ENCODE measurements at places on chromosomes 13 and 19.

DNA sequence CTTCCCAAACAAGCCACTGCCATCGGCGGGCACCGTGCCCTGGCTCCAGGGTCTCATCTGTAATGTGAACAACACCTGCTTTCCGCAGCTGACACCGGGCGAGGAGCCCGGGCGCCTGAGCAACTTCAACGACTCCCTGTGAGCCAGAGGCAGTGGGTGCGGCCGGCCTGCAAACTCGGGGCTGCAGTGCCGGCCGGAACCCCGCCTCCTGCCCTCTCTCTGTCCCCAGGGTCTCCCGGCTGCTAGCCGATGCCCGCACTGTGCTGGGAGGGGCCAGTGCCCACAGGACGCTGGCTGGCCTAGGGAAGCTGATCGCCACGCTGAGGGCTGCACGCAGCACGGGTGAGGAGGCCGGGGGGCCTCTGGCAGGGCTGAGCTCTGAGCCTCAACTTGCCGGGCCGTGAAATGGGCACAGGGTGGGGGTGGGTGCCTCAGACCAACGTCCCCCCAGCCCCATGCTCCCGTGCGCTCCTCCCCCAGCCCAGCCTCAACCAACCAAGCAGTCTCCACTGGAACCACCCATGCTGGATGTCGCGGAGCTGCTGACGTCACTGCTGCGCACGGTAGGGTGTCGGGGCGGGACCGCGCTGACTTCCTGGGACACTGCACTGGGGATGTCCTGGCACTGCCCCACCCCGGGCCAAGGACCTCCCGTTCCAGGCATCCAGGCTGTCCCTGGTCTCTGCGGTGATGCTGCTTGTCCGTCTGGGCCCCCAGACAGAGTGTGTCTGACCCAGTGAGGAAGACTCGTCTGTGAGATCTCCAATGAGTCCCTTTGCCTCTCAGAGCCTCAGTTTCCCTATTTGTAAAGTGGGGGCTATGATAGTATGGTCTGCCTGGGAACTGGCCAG, 2.2 kb downstream of the ABCA7 start:
- peak; percentile 47 for DNase-seq

GRCh38 chr13:32527151-32527550, 11.4 kb downstream of the N4BP2L2 start:
- DNase-seq: no peak

DNA sequence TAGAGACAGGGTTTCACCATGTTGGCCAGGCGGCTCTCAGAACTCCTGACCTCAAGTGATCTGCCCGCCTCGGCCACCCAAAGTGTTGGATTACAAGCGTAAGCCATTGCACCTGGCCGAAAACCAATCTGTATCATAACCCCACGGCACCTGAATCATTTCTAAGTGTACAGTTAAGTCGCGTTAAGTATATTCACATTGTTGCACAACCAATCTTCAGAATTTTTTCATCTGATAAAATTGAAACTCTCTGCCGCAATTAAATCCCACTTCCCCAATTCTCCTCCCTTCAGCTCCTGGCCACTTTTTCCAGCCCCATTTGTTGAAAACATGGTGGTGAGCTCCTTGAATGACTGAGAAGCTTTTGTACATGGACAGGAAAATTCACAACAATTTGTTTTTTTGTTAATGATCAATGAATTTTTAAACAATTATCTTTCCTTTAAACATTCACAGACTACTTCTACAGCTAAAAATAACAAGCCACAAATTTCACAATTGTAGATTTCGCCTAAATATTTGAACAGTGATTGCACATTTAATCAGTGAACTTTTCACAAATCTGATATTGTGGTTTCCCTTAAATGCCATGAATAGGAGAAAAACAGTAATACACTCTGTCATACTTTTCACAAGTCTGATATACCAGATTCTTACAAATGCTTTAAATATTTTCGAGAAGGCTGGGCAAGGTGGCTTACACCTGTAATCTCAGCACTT, 13.8 kb downstream of the FGF21 start:
- no peak for DNase-seq

DNA sequence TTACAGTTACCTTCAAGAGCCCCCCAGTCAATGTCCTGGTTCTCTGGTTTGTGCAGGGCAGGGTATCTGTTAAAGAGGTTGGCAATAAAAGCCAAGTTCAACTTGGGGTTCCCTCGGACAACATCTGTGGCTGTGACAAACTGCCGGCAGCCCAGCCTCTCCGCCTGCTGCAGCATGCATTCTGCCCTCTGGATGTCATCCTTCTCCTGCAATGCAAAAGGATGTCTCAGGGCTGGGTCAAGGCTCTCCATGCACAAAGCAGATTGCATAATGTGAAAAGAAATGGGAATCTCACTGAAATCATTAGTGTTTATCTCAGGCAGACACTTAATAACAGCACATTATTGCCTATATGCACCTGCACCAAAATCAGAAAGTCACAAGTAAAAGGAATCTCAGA, 35.1 kb downstream of the LCP1 start:
- no peak for DNase-seq

DNA sequence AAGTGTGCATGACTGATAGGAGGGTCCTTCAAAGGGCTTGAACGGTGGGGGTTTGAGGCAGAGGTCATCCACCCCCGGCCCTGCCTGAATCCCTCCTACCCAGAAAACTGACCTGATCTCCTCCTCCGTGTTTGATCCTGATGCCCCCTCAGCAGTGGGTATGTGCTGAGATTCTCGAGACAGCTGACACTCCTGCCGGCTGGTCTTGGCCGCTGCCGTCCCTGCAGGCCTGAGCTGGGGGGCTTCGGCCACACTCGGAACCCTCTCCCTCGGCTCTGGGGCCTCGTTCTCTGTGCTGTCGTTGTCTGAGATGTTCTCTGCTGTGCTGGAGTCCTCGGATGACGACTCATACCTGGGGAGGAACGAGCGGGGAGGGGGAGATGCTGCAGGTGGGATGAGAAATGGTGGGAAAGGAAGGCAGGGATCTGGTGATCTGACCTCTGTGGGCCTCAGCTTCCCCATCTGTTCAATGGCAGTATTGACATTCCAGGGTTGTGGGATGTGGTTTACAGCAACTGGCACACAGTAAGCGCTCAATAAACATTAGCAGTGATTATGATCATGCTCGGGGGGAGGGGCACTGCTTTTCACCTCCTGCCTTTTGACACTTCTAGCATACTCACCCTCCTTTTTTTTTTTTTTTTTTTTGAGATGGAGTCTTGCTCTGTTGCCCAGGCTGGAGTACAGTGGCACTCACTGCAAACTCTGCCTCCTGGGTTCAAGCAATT, 20.7 kb downstream of the KANK2 start:
- no peak for DNase-seq

DNA sequence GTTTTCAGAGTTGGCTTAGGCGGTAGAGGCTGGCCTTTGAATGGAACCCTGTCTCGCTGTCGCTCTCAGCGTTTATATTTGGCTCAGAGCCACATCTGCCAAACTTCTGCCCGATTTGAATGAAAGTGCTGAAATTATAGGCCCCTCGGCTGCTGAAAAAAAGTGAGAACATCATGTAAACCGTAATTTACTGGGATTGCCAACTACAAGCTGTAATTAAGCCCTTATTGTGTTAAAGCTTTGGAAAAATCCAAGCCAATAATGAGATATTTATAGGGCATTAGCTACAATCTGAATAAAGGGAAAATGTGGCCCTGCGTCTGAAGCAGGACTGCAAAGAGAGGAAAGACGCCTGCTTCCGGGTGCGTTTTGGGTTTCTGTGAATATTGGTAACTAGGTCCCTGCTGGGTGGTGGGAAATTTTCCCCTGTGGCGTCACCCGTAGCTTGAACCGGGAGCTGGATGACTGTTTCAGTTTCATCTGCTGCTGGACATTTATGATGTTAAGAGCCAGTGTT, 9.9 kb downstream of the DNM2 start:
- no peak for DNase-seq

DNA sequence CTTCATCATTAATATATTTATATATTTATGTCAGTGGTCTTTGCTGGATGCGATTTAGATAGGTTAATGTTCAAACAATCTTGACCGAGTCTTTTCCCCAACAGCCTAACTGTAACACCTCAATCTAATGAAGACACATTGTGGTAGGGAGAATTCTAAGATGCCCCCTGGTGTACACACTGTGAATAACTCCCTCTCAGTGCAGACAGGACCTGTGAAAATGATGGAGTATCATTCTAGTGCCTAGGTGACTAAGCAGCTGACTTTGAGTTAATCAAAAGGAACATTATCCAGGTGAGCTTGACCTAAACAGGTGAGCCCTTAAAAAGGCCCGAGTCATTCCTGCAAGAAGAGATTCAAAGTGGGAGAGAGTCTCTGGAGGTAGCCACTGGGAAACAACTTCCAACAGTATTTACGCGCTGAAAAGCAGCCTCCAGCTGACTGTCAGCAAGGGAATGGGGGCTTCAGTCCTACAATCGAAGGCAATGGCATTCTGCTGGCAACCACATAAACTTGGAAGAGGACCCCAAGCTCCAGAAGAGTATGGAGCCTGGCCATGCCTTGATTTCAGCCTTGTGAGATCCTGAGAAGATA, 28.0 kb upstream of the KBTBD7 start:
- DNase-seq: no peak

Data from NCI-H2107 (cell line).